ENCODE measurements at places on chromosomes 12 and 14. TPM values are rescaled to one million over a fixed set of nuclear protein-coding genes. Genes with fewer than 3 reads are reported as not detected.

- no peak for ATAC-seq
Measured at GRCh38 chr12:57119294-57120085, 8.3 kb upstream of the STAT6 start.

GRCh38 chr12:2359725-2360629, 307.2 kb downstream of the CACNA1C start:
- ATAC-seq, result no peak

DNA sequence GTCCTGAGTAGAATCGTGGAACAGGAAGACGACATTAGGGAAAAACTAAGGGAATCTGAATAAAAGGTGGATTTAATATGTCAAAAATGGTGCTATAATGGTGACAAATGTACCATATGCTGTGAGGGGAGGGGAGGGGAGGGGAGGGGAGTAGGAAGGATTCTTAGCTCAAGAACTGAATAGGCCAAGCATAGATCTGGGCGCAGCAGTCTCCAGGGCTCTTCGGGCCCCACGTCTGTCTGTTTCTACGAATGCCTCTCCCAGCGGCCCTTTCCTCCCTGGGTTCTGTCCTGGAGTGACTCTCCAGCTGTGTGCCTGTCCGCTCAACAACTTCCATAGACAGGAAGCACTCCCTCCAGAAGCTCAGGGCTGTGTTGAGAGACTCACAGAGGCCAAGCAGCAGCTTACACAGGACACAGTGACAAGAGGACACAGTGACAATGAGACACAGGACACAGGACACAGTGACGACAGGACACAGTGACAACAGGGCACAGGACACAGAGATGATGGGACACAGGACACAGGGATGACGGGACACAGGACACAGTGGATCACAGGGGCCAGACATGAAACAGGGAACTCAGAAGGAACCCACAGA, 42.4 kb upstream of the PPP2R5C start:
- no peak for ATAC-seq

- no peak for ATAC-seq
Measured at GRCh38 chr12:113333418-113333750, 1.5 kb downstream of the SLC8B1 start.

- no peak for ATAC-seq
Measured at GRCh38 chr12:79532907-79533288, 157.9 kb downstream of the PAWR start.

DNA sequence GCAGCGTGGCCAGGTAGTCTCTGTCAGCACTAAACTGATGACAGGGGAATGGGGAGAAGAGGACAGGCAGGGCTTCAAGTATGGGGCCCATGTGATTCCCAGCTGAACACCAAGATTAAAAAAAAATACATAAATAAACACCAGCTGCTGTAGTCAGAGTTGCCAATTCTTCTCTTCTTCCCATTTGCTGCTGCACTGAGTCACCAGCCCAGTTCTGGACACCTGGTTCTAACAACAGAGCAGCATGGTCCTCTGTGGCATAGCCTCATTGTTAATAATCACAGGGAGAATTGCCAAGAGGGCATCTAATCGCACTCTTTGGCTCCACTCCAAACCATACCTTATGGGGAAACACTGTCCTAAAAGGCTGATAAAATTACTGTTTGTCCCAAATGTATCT, 15.1 kb downstream of the PPM1H start:
- no peak for ATAC-seq

DNA sequence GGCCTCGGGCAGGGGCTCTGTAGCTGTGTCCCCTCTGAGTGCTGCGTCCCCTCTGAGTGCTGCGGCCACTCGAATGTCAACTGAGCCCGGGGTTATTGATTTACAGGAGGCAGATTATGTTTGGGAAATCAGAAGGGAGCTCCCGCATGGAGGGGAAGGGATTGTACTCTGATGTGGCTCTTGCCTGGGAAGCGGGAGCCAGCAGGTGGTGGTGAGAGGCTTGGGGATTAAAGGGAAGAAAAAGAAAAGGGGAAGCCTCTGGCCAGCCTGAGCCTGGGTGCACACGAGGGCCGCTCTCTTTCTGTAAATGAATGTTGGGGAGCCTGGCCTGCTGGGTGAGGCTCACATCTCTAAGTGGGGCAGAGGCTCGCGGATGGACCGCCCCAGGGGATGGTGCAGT, 143.7 kb downstream of the AACS start:
- ATAC-seq, result no peak

GRCh38 chr14:94081386-94081820, 293 bp downstream of the IFI27L1 start:
- ATAC-seq, result peak; percentile 45

GRCh38 chr12:81095501-81096232, 17.8 kb downstream of the ACSS3 start:
- ATAC-seq, result no peak

DNA sequence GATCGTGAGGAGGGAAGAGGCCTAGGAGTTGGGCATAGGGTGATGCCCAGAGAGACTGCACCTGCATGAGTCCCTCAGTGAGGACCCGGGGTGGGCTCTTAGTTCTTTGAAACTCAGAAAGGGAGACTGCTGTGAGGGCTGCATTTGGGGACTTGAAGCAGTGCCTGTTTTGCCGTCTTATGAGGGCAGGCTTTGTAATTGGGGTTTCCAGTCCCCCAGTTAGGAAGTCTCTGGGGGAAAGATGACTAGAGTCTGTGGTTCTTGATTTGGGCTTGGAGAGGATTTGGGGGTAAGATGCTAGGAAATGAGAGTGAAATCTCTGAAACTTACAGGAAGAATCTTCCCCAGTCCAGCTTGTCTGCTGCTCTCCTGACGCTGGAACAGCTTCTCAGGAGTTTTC, 99.6 kb downstream of the ARF6 start:
- ATAC-seq, result peak; percentile 20

GRCh38 chr12:39646963-39647362, 27.4 kb upstream of the ABCD2 start:
- ATAC-seq, result no peak

- ATAC-seq, result no peak
Measured at GRCh38 chr12:124321556-124322270, 26.8 kb downstream of the RFLNA start.

GRCh38 chr12:53659011-53659551, 16.8 kb downstream of the ATP5MC2 start:
- no peak for ATAC-seq

DNA sequence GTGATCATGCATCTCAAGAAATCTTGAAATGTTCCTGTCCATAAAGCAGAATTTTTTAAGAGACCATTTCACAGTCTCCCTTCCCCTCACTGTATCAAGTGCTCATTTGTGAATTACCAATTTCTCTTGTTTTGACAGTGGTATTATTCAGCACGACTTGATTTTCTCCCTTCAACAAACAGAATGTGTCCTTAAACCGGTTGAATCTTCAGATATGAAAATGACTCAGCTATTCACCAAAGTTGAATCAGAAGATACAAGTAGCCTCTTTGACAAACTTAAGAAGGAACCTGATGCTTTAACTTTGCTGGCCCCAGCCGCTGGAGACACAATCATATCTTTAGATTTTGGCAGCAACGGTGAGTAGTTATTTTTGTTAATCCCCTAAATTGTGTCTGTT, 25.5 kb upstream of the SNAPC1 start:
- peak; percentile 60 for ATAC-seq

GRCh38 chr12:25072906-25073650, 121.9 kb downstream of the DNAI7 start:
- ATAC-seq, result no peak

DNA sequence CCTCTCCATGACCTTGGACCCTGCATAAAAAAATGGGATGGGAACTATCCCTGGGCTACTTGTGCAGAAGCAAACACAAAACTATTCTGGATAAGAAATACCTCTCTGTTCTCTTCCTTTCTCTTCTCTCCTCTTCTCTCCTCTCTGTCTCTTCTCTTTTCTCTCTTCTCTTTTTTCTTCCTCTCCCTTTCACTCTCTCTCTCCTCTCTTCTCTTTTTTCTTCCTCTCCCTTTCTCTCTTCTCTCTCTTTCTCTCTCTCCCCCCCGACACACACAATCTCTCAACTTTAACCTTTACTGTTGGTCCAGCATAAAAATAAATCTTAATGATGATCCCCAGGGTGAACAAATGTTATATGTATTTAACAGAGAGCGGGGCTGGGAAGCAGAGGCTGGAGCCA, 141.4 kb downstream of the SRGAP1 start:
- ATAC-seq, result no peak

GRCh38 chr14:30874999-30875787, 834 bp downstream of the COCH start:
- ATAC-seq, result peak; percentile 32

DNA sequence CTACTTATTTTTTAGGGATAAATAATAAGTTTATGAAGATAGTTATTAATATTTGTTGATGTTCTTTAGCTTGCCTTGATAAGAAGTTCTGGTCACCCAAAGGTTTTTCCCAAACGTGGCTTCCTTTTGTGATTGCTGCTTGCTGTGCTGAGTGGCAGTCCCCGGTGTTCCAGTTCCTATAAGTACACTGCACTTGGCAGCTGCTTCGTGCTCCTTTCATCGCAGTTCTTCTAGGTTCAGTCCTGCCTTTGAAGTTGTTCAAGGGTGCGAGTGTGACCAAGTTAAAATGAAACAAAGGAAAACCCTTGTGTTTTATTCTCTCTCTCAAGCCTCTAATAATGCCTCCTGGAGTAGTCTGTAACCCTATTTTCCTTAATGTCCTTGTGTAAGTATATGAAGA, 128.5 kb upstream of the ATF1 start:
- no peak for ATAC-seq

- no peak for ATAC-seq
Measured at GRCh38 chr12:28771968-28772367, 377.1 kb upstream of the FAR2 start.

- ATAC-seq, result no peak
Measured at GRCh38 chr12:14272956-14273912, 92.2 kb upstream of the ATF7IP start.

- ATAC-seq, result peak; percentile 23
Measured at GRCh38 chr12:11652351-11653040, 3.0 kb downstream of the ETV6 start.

- no peak for ATAC-seq
Measured at GRCh38 chr12:12734561-12735071, 17.4 kb downstream of the CDKN1B start.

- ATAC-seq, result no peak
Measured at GRCh38 chr12:124379938-124380754, 85.3 kb downstream of the RFLNA start.

- ATAC-seq, result no peak
Measured at GRCh38 chr12:90631591-90632212, 323.3 kb downstream of the CCER1 start.

DNA sequence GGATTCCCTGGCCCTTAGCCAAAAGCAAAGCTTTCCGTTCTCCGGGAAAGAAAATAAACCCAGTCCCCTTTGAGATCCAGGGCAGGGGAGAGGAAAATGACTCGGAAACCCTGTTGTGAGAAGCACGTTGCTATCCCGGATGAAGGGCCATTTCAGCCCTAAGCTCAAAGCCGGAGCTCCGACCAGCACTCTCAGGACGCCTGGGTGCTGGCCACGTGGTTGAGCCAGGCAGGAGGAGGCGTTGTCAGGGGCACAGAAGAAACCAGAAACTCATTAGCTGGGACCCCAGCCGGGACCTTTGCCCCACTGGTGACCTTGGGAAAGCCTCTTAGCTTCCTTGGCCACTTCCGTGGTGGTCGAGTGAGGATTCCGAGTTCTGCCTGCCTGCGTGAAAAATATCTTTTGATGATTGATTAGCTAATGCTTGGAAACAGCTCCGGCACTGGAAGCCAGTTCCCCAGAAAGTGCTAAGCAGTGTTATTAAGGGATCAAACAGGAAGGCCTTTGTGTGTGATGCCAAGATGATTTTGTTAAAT, 57.6 kb upstream of the FZD10 start:
- ATAC-seq, result no peak

- ATAC-seq, result no peak
Measured at GRCh38 chr12:87828382-87828973, 200.7 kb downstream of the C12orf50 start.

DNA sequence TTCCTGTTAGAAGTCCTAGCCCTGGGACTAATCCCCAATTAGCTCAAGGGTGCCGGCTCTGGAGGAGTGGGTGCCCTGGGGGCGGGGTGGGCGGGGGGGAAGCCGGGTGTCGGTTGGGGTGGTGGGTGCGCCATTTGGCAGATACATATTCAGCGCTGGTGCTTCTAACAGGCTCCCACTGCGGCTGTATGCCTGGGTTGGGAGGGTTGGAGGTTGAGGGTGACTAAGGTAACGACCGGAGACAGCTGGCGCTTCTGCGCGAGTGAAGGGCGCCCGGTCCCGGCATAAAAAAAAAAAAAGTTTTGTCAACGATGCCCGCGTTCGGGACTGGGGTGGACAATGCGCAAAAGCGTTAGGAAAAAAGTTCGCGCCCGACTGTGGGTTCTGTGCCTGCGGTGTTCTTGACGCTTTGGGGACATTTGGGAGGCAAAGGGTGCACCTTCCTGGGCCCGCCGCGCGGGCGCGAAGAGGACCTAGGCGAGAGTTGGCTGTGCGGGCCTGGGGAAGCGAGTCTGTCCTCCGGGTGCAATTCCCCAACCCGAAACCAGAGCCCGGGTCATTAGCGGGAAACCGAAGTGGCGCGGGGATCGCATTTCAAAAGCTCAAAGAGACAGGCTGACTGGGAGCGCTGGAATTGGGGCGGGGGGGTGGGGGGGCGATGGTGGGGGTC, 19.2 kb downstream of the TBX3 start:
- no peak for ATAC-seq

GRCh38 chr12:78671295-78671694, 193.3 kb upstream of the SYT1 start:
- ATAC-seq, result no peak

DNA sequence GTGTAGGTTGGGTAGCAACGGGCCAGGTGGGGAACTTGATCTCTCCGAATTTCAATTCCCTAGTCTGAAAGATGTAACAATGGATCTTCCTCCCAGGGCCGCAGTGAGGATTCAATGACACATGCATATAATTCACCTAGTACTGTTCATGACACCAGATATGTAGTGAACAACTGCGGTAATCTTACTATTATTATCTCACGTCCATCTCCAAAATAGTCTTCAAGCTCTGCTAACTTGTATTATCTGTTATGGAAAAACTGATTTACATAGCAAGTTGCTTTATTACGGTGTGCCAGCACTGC, 26.4 kb downstream of the MOK start:
- ATAC-seq, result no peak

DNA sequence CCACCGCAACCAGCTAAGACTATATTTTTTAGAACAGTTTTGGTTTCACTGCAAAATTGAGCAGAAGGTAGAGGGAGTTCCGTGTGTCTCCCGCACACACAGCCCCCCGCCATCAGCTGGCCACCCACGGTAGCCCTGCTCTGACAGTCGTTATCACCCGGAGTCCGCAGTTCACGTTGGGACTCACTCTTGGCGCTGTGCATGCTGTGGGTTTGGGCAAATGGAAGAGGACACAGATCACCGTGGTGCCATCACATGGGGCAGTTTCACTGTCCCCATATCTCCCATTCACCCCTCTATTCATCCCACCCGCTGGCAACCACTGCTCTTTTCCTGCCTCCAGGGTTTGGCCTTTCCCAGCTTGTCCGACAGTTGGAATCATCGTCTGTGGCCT, 31.8 kb upstream of the ULK1 start:
- no peak for ATAC-seq

Gene SMCO2
- not detected for total RNA-seq

Gene IAPP
- total RNA-seq, result not detected

Gene MMP17
- total RNA-seq, result not detected

Gene SLCO1B1
- total RNA-seq, result not detected

Gene LALBA
- total RNA-seq, result not detected

Gene CIDEB
- 14.9 TPM for total RNA-seq

Gene HSPA2
- 7.4 TPM for total RNA-seq

Gene CPNE6
- not detected for total RNA-seq

Gene MUCL1
- not detected for total RNA-seq

Gene TSHR
- not detected for total RNA-seq

Gene PLXNC1
- total RNA-seq, result 7.5 TPM

Gene TMEM260
- 10.5 TPM for total RNA-seq

Gene SYCP3
- total RNA-seq, result 0.42 TPM
